Fibroblast of the aortic adventitia (primary cell): ENCODE measurements at places on chromosomes 3 and 15.

GRCh38 chr15:66135664-66136063, 117.9 kb downstream of the MEGF11 start:
- no peak for DNase-seq

- DNase-seq: no peak
Measured at GRCh38 chr3:106170636-106171035, 301.8 kb upstream of the CBLB start.

GRCh38 chr3:190491533-190492054, 22.3 kb upstream of the IL1RAP start:
- DNase-seq: no peak

GRCh38 chr15:65953622-65954021, 84.3 kb downstream of the RAB11A start:
- DNase-seq: no peak

DNA sequence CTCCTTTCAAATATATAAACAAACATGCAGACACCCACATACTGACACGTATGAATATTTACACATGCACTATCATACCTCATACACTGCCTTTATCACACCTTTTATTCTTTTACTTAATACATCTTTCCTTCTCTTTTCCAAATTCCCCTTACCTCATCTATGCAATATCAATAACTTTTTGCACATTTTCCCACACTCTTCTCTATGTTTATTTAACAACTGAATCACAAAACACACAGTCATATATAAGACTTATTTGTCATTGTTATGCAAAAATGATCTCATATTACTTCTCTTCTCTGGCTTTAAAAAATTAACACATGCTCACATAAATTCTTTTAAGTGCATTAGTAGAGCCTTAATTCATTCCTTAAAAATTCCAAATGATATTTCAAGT, 461.4 kb downstream of the DIPK2A start:
- DNase-seq: no peak

- DNase-seq: peak; percentile 41
Measured at GRCh38 chr15:77296773-77297337, 123.0 kb downstream of the PEAK1 start.

- DNase-seq: no peak
Measured at GRCh38 chr3:3340526-3340925, 161.0 kb upstream of the CRBN start.

- no peak for DNase-seq
Measured at GRCh38 chr3:54042259-54042823, 80.0 kb upstream of the CACNA2D3 start.

DNA sequence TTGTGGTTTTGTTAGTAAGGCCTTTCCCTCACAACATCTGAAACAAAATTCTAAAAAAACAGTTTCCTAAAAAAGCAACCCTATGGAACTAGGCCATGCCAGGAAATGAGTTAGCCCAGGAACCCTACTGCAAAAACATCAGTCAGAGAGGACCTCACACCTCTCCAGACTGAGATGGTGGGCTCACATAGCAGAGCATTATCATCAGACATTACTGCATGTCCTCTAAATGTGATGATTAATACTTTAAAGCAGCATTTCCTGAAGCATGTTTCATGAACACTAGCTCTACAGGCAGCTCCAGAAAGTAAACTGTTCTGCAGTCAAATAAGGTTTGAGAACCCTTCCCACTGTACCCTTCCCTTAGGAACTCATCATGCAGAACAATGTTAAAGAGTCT, 232.3 kb upstream of the MRPL3 start:
- DNase-seq: peak; percentile 16

- DNase-seq: peak; percentile 98
Measured at GRCh38 chr15:80588801-80589200, 106.3 kb upstream of the ABHD17C start.

DNA sequence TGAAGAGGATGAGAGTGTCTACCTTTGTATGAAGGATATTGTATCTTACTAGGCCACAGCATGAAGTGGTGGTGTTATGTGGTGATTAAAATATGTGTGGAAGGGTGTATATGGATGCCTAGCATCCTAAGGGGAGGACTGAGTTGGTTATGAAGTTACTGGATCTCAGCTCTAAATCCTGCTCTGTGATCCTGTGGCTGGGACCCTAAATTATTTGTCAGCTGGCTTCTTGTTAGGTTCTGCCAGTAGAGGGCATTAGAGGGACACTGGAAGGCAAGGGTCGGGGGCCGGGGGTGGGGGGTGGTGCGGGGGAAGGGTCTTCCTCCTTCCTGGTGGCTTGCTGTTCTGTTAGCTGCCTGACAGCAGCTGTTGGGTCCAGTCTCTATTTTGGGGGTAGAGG, 34.9 kb downstream of the MORF4L1 start:
- no peak for DNase-seq

GRCh38 chr15:52709187-52709981, 30.2 kb upstream of the ATOSA start:
- no peak for DNase-seq

- DNase-seq: peak; percentile 76
Measured at GRCh38 chr15:98025237-98025636, 64.7 kb downstream of the ARRDC4 start.

- no peak for DNase-seq
Measured at GRCh38 chr15:81567924-81568323, 193.9 kb upstream of the TMC3 start.

- no peak for DNase-seq
Measured at GRCh38 chr15:26901041-26901440, 34.2 kb downstream of the GABRA5 start.

GRCh38 chr15:60000113-60000823, 3.8 kb upstream of the FOXB1 start:
- no peak for DNase-seq

- DNase-seq: peak; percentile 93
Measured at GRCh38 chr15:34810443-34811129, 15.2 kb upstream of the ACTC1 start.

GRCh38 chr15:47887241-47887800, 170.0 kb downstream of the SEMA6D start:
- DNase-seq: no peak

DNA sequence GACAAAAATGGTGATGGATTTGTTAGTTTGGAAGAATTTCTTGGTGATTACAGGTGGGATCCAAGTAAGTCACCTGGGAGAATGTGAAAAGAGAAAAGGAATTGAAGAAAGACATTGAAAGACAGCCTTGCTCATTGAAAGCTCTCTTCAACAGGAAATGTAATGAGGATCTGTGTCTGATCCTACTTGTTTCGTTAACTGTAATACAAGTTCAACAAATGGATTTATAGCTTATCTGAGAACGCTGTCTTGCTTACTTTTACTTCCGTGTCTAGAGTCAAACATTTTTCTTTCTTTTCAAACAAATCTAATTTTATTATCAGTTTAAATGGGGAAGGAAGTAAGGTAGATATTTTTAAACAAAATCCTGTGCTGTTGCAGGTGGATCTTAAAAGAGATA, 15.9 kb downstream of the RCN2 start:
- DNase-seq: no peak

GRCh38 chr15:65409036-65409631, 13.6 kb downstream of the IGDCC4 start:
- peak; percentile 89 for DNase-seq

DNA sequence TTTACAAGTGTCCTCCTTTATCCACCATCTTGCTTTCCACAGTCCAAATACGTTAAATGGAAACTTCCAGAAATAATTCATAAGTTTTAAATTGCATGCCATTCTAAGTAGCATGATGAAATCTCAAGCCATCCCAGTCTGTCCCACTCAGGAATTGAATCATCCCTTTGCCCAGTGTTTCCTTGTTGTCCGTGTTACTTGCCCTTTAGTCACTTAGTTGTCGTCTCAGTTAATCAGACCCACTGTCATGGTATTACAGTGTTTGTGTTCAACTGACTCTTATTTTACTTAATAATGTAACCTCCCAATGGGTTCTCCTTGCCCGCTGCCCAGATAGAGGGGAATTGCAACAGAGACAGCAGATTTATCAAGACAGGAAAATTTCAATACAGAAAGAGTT, 77.6 kb upstream of the NDN start:
- no peak for DNase-seq

GRCh38 chr3:128280481-128281052, 127.3 kb downstream of the EEFSEC start:
- no peak for DNase-seq

DNA sequence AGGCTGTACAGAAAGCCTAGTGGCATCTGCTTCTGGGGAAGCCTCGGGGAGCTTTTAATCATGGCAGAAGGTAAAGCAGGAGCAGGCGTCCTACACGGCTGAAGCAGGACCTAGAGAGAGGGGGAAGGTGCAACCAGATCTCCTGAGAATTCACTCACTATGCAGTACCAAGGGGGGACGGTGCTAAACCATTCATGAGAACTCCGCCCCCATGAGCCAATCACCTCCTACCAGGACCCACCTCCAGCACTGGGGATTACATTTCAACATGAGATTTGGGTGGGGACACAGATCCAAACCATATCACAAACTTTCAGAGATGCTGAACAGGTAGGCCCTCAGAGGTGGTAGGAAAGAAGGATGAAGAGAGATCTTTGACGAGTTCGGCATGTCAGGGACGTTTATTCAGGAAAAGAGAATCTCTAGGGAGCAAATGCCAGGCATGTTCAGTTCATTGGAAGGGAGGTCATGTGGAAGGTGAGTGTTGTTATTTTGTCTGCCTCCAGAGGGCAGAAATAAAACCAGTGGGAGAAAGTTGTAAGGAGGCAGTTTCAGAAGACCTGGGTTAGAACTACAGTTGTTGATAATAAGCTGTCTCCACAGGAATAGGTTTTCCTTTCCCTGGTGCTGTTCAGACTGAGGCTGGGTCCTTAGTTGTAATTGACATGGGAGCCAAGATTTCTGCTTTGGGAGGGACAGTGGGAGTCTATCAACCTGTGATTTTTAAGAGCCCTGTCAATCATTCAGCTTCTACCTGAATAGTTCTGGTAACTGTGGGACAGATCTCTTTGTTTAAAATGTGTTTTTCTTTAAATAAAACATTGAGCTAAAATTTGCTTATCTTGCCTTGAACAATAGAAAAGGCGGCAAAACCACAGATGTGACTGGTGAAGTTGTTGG, 4.3 kb upstream of the FNDC3B start:
- peak; percentile 47 for DNase-seq

GRCh38 chr3:159829539-159830227, 159.0 kb upstream of the IL12A start:
- peak; percentile 77 for DNase-seq

DNA sequence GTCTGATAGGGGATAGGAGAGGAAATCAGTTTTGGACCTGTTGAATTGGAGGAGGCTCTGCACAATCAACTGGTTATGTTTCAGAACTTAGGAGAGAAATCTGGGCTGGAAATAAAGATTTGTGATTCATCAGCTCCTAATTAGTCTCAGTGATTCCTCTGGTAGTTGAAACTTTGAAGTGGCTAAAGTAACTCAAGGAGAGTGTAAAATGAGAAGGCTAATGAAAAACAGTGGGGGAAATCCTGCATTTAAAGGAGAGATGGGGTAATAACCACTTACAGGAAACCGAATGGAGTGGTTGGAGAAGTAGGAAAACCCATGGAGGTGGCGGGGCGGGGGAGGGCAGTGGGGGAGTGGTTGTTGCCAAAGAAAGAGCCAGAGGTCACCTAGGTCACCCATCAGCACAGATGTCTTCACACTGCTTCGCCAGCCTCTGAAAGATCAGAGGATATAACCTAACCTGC, 32.6 kb downstream of the MAP2K5 start:
- no peak for DNase-seq

DNA sequence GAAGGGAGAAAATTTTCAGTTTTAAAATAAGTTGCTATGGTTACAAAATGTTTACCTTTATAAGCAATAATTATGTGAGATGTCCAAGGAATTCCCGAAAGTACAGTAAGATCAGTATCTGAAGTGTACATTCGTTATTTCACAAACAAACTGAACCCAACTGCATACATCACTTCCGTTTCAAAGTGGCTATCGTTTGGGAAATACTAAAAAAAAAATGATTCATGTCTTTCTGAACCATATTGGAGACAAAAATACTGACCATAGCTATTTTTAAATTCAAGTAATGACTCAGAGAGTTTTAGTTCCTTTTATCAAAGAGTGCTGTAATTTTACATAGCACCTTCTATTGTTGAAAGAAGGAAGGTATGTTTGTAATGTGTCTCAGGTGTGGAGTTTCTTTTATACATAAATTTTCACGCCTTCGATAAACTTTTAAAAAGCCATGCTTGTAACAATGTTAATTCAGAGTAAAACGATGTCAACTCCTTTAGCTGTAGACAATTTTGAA, 8.0 kb upstream of the ANKRD28 start:
- peak; percentile 75 for DNase-seq
